ENCODE measurements at places on chromosomes 5 and 9.

DNA sequence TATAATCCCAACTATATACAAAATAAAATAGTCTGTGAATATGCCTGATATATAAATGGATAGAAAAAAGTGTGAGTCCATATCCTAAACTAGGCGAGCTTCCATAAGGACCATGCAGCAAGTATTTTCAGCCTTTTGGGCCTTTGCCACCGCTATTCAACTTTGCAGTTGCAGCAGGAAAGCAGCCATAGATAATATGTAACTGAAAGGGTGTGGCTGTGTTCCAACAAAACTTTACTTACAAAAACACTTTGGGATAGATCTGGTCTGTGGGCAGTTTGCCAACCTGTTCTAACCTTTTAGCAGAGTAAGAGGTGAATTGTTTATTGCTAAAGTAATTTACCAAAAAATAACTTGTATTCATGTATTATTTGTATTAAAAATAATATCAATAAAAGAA lies 127.8 kb upstream of the GPR151 start:
- no peak for DNase-seq

GRCh38 chr5:136205061-136205702 lies 12.2 kb upstream of the SMIM32 start:
- DNase-seq, result no peak

DNA sequence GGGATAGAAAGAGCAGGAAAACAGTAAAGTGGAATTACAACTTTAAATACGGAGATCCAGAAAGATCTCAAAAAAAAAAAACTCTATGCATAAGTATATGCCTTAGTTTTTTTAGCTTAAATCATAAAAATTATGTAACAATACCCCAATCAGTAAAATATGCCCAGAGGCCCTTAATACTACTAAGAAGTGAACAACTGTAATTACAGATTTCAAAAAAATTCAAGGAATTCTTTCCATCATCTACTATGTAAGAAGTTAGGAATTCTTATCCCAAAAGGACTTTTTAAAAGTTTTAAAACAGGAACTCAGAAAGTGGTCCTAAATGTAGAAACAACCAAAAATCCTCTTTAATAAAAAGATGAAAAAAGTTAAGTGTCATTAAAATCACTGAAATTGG lies 111.3 kb downstream of the SSBP2 start:
- no peak for DNase-seq

GRCh38 chr9:116061546-116062205 lies 91.9 kb upstream of the PAPPA start:
- no peak for DNase-seq

DNA sequence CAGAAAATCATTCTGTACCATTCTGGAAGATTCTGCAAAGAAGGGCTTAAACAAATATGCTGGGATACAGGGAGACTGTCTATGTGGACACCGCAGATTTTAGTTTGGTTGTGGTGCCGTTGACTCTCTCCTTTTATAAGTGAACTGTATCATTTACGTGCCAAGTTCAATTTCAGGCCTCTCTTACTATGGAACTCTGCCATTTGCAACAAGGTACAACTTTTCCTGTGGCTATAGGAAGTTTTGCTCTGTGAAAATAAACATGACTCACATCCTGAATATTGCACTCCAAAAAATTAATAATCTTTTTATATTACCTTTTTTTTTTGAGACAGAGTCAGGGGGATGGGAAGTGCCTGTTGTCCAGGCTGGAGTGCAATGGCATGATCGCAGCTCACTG lies 29.7 kb upstream of the CSNK1G3 start:
- DNase-seq, result peak; percentile 20

DNA sequence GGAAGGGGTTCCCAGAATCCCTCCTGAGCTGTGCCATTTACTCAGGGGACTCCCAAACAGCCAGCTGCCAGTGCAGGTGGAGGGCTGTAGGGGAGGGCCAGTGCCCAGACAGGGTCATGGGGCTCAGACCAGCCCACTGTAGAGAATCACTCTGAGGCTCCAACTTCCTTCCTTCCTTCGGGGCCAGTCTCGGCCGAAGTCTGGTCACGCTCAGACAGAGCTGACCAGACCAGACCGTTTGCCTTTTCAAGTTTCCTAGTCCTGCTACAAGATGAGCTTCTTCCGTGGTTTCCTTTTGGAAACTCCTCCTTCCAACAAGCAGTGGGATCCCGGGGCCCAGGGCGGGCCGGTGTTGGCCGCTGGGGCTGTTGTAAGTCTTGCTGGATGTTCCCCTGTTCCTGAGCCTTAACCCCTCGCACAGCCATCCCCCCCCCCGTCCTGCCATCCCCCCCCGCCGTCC lies 52.6 kb downstream of the SAR1B start:
- no peak for DNase-seq

DNA sequence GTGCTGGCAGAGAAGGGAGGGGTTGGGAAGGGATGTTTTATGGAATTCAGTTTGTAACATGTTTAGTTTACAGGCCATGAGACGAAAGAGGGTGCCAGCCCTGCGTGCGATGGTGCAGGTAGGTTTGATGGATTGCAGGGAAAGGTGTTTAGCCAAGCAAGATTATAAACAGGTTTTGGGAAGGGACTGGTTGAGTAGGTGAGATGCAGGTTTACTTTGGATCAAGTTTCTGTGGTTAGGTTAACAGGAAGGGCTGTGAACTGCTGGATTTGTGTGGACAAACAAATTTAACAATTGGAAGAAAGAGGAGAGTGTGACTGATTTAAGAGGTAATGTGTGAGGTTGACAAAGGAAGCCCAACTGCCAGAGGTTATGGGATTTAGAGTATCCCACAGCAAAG lies 32.6 kb upstream of the GPX3 start:
- DNase-seq, result no peak

- no peak for DNase-seq
Measured at GRCh38 chr9:98977813-98978212, 34.1 kb downstream of the COL15A1 start.

- DNase-seq, result no peak
Measured at GRCh38 chr5:14721990-14722656, 57.6 kb downstream of the OTULIN start.

DNA sequence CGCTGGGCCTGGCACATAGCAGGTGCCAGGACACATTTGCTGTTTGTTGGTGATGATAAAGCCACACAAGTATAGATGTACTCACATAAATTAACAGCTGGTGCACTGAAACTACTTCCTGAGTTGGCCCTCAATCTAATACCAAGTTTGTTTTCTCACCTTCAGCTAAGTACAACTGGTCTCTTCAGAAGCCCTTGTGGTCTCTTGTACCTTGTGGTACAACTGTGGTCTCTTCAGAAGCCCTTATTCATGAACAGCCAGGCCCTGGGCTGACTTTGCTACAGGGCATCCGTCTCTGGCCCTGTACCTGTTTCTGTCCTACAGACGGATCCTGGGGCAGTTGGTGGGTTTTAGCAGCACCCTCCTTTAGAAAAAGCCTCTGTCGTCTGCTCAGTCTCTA lies 81.5 kb downstream of the DAB2IP start:
- no peak for DNase-seq

DNA sequence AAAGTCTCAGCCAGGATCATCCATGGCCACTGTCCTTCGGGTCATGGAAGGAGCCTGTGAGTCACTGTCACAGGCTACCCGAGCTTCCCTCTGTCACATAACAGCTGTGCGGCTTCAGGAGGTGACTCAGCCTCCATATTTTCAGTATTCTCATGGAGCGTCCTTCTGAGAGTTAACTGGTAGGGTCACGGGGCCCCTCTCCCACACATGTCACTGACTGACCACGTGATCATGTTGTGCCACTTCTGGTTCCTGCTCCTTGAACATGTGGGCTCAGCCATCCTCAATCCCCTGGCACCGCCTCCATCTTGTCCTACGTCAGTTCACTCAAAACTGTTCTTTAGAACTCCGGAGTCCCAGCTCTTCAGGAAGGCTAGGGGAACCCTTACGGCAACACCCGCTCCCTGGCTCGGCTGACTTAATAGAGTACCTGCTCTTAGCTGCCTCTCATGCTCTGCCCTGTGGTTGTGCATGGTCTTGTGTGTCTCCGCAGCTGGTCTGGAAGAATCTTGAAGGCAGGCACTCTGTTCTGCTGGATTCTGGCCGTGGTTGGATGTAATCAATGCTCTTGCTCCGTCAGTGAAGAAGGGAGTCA lies 182.8 kb downstream of the ICE1 start:
- DNase-seq, result no peak

- DNase-seq, result peak; percentile 73
Measured at GRCh38 chr9:36892279-36892678, 141.8 kb downstream of the PAX5 start.

DNA sequence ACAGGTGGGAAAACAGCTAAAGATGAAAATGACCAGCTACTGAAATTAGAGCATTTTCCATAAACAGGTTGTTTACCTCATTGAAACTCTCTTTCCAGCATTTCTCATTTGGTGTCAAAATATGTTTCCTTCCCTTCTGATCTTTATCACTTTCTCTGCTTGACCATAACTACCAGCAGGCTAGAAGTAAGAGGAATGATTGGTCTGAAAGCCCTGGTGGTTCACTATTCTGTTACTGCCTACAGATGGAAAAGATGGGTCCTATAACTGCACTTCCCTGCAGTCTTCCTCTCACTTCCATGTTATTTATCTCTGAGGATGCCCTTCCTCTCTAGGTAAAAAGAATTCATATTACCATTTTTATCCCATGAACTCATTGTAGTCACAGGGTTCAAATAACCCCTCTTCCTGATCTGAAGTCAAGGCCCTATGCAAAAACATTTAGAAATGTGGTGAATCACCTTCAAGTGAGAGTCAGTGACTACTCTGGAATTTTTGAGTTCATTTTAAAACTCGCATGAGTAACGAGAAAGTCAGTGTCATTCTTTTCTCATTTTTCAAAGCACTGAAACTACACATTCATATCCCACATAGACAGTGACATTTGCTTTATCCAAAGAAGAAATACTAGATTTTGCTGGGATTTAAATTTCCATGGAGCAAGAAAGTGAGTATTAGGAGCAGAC lies 51.7 kb downstream of the ZNF474 start:
- peak; percentile 92 for DNase-seq

DNA sequence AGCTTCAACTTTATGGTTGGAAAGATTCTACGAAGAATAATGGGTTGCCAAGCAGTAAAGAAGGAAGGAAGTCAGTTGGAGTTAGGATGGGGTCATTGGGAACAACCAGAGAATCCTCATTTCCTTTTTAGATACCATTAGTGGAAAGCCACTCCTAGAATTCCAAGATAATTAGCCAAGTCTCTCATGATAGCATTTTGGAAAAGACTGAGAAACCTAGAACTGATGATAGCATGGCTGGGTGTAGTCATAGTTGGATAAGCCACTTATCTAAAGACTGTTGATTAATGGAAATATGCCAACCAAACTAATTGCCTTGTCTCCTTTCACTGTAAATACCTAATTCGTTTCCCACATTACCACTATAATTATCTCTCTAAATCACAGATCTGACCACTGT lies 377.0 kb downstream of the GLIS3 start:
- no peak for DNase-seq

GRCh38 chr5:102691434-102691833 lies 63.7 kb upstream of the PAM start:
- peak; percentile 22 for DNase-seq

GRCh38 chr5:94310833-94311232 lies 307.6 kb downstream of the KIAA0825 start:
- DNase-seq, result no peak

DNA sequence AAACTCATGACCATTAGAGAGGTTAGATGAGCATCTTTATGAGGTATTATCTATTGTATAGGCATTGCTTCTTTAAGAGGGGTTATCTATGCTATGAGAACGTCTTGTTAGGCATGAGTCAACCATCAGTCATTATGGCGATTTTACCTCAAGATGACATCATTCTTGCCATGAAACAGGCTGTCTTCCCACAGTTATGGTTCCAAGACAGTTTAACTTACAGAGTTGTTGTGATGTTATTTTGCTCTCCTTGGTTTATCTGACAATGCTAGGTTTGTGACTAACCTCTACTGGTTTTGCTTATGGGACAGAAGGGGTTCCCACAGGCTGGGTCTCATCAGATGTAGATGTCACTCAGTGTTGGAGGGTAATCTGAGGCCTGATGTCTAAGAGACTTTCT lies 1864.7 kb upstream of the ACO1 start:
- peak; percentile 34 for DNase-seq

All from epithelial cell of esophagus (primary cell).